ENCODE measurements at places on chromosomes 7 and 10.
A peak's percentile ranks its signal among the peaks of the same experiment; 100 is the strongest.

DNA sequence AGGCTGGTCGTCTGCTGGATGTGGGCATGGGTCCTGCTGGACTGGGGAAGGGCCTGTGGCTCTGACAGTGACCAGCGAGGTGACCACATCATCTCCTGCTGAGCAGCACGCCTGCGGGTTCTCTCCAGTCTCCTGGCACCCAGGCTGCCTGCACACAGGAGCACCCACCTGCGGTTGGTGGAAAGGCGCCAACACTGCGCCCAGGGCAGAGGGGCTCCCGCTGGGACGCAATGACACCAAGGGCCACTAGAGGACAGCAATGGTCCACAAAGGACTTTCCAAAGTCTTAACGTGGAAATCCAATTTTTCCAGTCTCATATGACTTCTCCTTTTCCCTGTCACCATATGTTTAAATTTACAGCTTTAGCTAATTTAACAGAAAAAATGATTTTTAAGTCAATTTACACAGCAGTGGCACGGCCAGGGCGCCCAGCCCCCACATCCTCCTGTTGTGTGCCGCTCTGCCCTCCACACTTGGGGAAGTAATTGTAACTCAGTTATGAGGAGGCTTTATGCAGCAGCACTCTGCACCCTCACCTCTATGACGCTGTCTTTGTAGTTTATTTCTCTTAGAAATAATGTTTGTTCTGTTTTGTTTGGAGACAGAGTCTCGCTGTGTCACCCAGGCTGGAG, 38.1 kb downstream of the CFAP46 start:
- peak; percentile 20 for DNase-seq

DNA sequence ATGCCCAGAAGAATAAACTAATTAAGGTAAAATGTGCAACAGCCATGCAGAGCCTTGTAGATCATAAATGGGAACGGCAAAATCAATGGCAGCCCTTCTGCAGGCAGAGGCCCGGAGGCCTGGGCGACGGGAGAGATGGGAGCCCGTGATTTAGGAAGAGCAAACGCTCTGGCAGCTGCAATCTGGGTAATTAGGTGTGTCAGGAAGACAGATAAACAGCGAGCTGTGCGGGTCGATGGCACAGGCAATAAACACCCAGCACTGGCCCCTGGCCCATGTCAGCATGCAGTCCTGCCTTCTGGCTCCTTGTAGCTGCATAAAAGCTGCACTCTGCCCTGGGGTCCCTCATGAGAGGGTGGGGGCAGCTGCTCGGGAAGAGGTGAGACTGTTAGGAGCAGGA, 78.0 kb downstream of the GOLGA7B start:
- DNase-seq: no peak

DNA sequence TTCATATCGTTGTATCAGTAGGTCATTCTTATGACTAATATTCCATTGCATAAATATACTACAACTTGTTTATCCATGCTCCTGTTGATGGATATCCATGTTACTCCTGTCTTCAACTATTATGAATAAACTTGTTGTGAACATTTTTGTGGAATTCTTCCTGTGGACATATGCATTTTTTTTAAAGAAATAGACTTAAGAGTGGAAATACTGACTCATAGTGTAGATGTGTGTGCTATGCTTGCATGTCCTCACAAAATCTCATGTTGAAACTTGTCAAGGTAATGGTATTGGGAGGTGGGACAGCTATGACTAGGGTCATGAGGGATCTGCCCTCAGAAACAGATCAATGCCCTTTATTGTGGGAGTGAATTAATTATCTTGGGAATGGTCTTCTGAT, 240.5 kb upstream of the PRSS58 start:
- DNase-seq: no peak

DNA sequence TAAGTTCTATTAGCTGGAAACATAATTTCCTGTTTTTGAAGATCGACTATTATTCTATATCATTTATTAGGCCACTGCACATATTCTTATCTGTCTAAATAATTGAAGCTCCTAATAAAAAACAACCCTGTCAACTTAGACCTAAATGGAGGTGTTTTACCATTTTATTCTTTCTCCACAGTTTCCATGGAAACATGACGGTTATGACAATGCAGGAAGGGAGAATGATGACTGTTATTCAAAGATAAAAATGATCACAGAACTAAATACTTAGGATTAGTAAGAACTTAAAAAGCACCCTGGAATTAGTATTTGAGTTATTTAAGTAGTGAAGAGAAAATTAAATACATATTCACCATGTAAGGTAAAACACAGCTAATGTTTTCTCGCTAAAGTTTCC, 119.9 kb upstream of the DKK1 start:
- no peak for DNase-seq

GRCh38 chr7:138948403-138948802, 32.8 kb downstream of the KIAA1549 start:
- DNase-seq: no peak

DNA sequence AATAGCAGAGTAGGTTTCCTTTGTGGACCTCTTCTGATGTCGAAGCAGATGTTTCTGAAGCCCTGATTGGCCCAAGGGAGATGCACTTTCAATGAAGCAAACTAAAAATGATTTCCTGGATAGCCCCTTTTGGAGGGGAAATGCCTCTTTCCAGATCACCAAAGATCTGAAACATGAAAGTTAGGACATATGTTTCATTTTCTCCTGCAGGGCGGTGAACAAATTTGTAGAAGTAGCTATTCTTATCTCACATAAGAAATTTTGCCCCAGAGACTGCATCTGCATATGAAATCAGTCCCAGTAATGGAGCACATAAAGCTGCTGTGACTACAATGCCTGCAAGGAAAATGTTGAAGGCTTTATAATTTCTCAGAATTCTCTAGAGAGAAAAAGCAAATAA, 56.0 kb downstream of the THSD7A start:
- DNase-seq: no peak

DNA sequence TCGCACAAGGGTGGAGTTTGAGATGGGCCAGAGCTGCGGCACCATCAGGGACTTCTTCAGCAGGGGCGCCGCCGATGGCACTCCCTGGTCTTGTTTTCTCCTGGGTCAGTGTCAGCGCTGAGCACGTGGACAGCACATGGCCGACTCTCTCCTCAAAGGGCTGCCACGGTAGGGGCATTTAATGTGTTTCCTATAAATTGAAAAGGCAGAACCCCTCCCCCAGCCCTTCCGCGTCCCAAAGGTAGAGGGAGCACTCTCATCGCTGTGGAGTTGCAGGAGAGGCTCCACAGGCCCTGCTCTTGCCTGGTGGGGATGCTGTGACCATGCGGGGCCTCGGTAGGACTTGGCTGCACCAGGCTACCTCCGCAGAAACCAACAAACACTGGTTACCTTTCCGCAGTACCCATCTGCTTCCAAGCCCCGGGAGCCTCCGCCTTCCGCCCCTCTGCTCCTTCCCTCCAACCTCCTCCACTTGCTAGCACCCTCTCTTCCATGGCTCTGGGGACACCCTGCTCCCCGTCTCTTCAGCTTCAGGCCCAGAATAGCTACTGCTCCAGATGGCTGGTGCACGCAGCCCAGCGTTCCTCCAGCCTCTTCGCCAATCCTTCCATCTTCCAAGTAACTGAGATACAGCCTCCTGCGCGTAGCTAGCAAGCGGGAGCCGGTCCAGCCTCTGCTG, 166.3 kb upstream of the ADCY1 start:
- DNase-seq: peak; percentile 16

GRCh38 chr10:31004611-31005193, 27.0 kb downstream of the ZNF438 start:
- DNase-seq: no peak

DNA sequence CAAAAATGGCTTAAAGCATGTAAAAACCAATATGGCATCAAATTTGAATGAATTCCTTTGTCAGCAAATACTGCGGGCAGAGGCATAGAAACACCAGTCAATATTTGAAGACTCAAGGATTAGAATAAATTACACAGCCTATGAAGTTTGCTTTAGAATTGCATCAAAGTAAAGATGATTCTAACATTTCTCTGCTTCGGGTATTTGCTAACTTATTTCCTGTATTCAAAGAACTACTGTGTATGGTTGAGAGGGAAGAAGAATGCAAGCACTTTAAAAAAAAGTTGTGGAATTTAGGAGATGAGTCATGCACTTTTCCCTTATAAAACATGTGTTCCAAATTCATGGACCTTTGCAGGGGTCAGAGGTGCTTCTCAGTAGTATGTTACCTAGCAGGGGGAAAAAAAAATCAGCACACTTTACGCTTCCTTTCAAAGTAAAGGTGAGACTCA, 90.1 kb downstream of the PIP4K2A start:
- DNase-seq: no peak

- no peak for DNase-seq
Observed at GRCh38 chr7:140596519-140597427, 43.8 kb downstream of the DENND2A start.

- DNase-seq: no peak
Observed at GRCh38 chr7:2833083-2833910, 10.8 kb downstream of the GNA12 start.

- no peak for DNase-seq
Observed at GRCh38 chr7:83101530-83101929, 61.2 kb downstream of the PCLO start.

- no peak for DNase-seq
Observed at GRCh38 chr7:39539816-39540215, 26.4 kb upstream of the YAE1 start.

DNA sequence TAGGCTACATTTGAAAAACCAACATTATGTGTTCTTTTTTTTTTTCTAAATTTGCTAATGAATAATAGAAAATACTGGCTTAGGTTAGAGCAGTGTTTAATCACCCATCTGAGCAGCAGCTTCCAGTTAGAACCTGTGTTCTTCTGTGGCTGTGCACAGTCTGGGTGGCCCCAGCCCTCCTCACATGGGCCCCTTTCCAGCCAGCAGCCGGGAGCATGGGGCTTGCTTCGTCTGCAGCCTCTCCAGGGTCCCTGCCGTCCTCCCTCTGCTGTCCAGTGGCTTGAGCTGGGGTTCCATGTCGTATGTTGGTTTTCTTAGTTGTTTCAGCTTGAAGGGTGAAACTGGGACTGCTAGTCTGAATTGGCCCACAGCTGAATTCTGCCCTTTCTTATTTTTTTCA, 37.3 kb downstream of the BNIP3 start:
- DNase-seq: no peak

DNA sequence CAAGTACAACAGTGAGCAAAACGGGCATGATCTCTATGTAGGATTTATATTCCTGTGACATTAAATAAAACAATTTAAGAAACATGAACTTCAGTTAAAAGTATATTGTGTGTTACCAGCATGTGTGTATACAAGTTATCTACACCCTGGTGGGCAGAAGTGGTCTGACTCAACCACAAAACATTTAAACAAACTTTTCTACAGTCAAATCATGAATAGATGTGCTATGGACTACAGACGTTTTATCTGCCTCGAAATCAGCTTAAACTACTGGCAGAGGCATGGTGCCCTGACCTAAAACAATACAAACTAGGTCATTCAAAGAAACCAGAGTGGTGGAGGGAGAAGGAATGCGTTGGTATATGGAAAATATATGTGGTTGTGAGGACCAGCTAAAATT, 3.6 kb downstream of the ARL3 start:
- DNase-seq: no peak

DNA sequence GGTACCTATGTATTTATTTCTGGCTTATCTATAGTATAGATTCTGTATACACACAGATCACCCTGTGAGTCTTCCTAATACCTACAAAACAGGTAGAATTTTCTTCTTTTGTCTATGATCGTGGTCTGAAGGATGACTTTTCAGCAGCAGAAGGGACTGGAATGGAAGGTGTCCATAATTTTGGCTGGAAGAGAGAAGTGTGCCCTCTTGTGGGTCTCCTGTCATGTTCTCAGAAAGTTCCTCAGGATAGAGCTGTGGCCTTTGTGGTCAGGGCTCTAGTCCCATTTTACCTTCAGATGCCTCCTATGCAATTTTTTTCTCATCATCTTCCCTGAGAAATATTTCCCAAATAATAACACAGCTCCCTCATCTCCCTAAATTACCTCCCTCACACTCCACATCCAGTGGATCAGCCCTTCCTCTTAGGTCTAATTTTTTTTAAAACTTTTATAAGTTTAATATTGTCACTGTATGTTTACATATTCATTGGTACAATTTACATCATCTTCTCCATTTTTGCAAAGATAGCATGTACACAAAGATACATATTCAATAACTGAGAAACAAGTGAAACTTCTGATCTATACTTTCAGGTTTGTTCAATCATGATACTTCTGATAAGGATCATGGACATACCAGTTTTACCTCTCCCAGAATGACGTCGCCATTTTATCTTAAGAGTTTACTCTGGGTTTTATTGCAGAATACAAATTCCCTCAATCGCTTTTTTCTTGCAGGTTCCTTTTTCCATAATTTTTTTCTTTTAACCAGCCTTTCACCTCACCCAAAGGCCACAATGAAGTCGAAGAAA, 112.7 kb downstream of the REEP3 start:
- no peak for DNase-seq

GRCh38 chr10:31396376-31396775, 77.4 kb downstream of the ZEB1 start:
- no peak for DNase-seq

DNA sequence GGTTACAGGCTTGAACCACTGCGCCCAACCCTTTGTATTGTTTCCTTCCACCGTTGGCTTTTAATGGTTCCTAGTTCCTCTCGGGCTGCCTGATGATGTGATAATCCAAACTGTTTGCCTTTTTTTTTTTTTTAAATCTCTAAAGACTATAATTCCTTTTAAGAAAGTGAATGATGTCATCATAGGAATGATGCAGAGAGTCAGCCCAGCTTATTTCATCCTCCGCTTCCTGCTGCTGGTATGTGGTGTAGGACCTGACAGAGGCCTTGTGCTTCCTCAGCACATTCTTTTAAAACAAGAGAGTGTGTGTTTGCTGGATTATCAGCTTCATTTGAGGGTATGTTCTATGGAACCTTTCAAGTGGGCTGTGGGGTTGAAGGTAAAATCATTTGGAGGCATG, 241.4 kb downstream of the LRMDA start:
- DNase-seq: no peak

DNA sequence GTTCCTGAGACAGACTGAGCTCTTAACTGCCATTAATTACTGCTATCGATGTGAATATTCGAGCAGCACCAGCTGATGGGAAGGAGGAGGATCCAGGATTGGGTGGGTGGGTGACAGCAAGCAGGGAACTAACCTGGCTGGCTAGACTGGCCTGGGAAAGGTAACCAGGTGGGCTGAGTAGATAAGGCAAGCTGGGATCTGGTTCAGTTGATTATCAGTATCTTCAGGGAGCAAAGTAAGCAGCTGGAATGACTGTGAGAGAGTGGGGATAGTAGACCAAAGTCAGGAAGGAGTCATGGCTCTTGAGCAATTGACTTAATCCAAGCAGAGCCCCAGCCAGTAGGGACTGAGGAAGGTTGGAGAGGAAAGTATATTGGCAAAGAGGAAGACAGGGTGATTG, 46.9 kb upstream of the KMT2E start:
- no peak for DNase-seq

GRCh38 chr7:103541026-103541425, 95.0 kb upstream of the SLC26A5 start:
- peak; percentile 83 for DNase-seq

DNA sequence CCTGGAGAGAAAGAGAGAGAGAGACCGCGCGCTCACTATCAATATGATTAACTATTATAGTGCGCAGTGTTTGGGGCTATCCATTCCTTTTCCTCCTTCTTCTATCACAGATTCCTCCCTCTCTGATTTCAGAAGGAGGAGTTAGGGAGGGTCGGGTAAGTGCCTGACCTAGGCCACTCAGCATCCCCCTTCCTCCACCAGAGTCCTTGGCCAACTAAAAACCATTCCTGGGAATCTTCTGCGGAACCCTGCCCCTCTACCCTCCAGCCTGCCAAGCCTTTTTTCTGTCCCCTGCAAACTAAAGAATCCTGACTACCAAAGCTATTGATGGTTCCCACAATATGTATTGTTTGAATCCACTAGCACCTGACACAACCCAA, 256.2 kb upstream of the NFE2L3 start:
- DNase-seq: no peak

GRCh38 chr7:138814816-138815332, 16.9 kb upstream of the ATP6V0A4 start:
- DNase-seq: no peak
